GM13977 (cell line): ENCODE measurements at places on chromosomes 7 and 10.

DNA sequence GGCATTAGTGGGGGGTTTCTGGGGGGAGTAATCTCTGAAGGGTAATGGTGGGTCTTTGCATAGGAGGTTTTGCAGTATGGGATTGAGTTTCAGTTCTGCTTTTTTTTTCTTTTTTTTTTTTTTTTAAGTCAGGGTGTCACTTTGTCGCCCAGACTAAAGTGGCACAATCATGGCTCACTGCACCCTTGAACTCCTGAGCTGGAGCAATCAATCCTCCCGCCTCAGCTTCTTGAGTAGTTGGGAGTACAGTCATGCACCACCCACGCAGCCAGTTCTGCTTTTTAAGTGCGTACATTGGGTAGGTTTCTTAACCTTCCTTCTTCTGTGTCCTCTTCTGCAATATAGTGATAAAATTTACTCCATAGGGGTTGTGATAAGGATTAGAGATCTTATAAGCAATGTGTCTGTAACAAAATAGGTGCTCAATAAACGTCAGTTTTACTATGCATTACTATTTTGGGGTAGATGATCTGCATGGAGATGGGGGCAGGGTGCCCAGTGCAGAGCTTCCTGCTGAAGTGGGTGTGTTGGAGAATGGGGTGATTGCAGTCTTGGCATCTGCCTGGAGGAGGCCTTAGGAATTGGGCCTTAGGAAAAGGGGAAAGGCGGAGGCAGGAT lies 9.6 kb downstream of the KAZALD1 start:
- DNase-seq = no peak

DNA sequence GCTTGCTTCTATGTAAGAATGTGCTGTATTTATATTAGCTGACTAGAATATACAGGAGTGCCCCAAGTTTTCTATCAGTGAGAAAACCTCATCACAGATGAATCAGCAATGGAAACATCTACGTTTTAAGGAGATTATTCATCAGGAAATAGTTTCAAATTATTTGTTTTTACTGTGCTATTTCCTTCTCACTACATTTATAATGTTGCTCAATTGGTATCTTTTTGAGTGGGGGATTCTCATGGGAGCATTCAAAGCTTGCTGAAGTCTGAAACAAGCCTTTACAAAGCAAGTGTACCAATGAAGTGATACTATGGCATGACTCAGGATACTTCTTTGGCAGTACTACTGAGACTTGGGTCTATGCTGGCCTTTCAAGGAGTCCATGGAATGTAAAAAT lies 191.1 kb upstream of the SLC26A5 start:
- no peak for DNase-seq

GRCh38 chr7:22821702-22822485 lies 755 bp downstream of the TOMM7 start:
- no peak for DNase-seq

GRCh38 chr10:43958964-43959363 lies 310.3 kb upstream of the ZNF32 start:
- DNase-seq = no peak
